ENCODE measurements at places on chromosomes 7 and 10.

- no peak for DNase-seq
These were observed 1.3 kb downstream of the SHH start for GRCh38 chr7:155810770-155811559.

GRCh38 chr7:104933521-104933988 lies 80.5 kb upstream of the KMT2E start:
- DNase-seq, result no peak

DNA sequence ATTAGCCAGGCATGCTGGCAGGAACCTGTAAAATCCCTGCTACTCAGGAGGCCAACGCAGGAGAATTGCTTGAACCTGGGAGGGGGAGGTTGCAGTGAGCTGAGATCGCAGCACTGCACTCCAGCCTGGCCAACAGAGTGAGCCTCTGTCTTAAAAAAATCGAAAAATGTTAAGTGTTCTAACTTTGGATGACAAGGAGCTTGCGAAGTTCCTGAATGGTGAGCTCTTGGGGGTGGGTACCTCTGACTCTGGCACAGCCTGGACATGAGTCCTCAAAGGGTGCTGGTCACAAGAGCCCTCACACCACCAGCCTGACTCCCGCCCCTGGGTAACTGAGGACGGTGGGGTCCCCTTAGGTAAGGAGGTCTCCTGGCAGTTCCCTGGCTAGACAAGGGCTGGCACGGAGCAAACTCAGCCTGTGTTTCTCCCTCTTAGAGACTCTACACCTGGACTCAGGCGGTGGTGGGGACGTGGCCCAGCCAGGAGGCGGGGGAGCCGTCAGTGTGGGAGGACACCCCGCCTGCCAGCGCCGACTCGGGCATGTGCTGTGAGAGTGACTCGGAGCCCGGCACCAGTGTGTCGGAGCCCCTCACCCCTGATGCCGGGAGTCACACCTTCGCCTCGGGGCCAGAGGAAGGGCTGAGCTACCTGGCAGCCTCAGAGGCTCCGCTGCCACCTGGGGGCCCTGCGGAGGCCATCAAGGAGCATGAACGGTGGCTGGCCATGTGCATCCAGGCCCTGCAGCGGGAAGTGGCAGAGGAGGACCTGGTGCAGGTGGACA lies 24.1 kb downstream of the AMZ1 start:
- DNase-seq, result no peak

DNA sequence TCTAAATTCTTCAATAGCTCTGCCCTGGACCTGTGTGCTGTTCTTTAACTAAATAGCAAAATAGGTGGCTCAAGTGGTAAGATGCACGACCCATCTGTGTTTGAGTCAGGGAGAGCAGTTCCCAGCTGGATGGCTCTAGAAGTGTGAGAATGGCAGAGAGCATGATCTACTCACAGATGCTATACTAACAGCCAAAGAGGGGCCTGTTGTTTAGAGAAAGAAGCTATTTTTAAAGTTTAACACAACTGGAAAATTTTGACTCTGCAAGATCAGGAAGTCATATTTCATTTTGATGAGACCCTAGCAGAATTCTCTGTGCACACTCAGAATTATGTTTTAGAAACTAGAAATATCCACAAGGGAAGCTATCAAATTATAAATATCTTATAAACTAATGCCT lies 87.4 kb upstream of the PIP4K2A start:
- DNase-seq, result no peak

GRCh38 chr10:38146579-38147333 lies 52.6 kb downstream of the ZNF37A start:
- no peak for DNase-seq

GRCh38 chr7:124781418-124781817 lies 15.8 kb upstream of the GPR37 start:
- no peak for DNase-seq

DNA sequence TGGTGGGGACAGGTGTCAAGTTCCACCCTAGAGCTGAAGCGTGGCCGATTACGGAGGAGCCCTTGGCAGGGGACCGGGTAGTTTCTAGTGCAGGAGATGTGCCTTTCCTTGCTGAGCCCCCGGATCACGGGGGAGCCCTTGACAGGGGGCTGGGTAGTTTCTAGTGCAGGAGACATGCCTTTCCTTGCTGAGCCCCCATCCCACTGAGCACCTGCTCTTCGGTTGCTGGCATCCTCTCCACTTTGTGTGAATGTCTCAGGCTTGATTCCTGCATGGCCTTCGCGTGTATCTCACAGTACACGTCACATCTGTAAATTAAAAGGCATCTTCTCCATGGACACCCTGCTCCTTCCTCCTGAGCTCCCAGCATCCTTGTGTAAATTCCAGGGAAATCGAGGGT lies 263.5 kb downstream of the ADARB2 start:
- DNase-seq, result no peak

GRCh38 chr7:33961948-33962347 lies 56.6 kb downstream of the BMPER start:
- no peak for DNase-seq

DNA sequence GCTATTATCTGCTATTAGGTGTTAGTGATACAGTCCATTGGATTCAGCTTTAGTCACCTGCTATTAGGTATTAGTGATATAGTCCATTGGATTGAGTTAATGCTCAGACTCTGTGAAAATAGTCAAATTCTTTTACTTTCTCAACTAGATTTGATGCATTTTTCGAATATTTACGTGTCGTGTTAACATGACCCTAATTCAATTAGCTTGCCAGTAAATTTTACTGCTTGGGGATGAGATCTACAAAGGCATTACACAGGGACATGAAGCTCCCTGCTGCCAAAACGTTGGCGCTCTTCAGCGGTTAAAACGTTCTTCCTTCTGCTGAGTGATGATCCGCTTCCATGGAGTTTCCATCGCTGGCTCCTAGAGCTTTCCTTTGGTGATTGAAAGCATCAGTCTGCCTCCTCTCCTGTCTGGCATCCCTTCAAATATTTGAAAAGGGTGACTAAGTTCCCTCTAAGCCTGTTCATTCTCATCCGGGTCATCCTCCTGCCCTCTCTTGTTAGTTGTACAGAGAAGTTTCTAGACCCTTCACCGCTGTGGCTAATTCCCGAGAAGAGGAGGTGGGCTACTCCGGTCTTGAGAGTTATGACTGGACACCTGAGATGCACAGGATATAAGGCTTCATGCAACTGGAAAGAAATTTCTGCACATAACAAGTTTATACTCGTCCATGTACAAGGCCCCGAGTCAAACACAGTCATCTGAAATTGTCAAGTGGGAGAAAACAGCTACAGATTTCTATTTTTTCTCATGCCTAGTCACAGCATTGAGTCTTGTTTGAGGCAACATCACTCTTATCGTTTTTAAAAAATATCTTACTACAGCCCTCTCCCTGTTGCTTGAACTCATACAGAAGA lies 254.0 kb downstream of the KLF6 start:
- no peak for DNase-seq

- DNase-seq, result no peak
These were observed 194.8 kb downstream of the RNLS start for GRCh38 chr10:88388324-88388723.

GRCh38 chr7:26091933-26092332 lies 60.1 kb upstream of the NFE2L3 start:
- DNase-seq, result no peak

DNA sequence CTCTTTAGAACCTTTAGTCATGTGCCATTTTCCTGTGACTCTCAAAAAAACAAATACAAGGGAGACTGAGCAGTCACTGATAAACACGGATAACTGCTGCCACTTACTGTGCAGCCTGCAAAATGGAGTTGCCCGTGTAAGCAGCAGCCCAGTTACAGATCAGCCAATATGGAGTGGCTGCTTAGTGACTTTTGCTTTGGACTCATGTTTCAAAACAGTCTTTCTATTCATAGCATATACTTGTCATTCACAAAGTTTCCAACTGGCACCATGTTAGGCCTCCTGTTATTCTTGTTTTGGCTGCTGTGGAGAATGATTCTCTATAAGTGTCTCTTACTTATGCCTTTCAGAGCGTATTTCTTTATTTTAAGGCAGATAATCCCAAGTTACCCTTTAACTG lies 3.0 kb downstream of the FAM204A start:
- no peak for DNase-seq

- no peak for DNase-seq
These were observed 6.9 kb downstream of the BZW2 start for GRCh38 chr7:16652888-16653287.

DNA sequence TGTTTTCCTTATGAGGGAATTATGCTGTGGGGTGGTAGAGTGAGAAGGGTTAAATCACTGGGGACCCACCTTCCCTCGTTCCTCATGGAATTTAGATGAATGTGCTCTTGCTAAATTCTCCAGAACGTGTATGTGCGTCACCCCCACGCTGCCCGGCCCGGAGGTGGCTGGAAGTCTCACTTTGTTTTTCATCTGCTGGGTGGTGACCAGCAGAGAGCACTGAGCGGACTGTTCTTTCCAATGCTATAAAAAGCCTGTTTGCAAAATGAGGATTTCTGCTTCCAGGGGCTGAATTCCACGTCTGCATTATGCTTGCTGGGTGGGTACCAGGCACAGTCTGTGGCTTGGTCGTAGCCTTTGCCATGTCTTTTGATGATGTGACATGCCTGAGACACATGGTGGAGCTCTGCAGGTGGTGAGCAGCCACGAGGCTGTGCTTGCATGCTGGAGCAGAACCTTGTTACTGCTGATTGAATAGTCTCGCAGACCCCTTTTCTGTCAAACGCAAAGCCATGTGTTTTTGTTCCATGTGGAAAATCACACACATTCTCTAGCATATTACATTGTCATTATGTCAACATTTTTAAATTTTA lies 31.9 kb upstream of the INSYN2A start:
- peak; percentile 53 for DNase-seq

DNA sequence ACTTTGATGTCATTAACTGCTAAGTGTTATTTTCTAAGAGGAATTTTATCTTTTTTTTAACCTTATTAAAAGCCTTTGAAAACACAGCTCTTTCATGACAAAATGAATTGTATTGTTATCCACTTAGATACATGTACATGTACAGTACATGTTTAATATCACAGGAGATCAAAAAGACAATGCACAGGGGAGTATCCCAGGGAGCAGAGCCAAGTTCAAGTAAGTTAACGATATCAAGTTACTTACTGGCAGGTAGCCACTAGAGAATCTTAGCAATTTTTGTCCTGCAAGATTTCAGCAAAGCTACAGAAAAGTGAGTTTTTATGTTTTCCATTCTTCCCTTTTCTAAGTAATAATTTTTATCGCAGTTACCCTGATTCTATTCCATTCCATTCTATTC lies 33.9 kb upstream of the ARL4A start:
- DNase-seq, result no peak

DNA sequence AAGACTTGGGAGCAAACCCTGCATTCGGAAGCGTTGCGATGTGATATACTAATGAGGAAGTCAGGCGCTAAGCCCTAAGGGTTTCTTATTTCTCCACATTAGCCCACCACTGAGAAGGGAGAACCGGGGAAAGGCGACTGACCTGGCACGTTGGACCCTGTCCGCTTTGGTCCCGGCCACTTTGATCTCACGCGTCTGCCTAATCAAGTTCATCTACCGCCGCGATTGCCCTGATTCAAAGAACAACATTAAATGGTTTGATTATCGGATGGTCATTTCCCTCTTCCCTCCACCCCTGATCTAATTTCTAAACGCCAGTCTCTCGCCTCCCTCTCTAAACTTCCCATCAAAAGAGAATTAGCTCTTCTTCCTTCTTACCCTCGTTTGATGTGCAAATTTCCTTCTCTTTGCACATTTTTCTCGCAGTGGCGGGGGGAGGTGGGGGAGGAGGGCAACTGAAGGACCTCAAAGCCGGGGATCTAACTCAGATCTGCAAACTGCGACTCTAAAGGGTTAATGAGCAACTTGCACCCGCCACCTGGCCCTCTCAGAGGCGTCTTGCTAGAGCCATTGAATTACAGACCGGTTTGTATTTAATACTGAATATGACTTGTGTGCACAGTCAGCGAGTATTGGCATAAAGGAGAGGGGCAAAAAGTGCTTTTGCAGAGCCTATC lies 687 bp upstream of the DKK1 start:
- no peak for DNase-seq

DNA sequence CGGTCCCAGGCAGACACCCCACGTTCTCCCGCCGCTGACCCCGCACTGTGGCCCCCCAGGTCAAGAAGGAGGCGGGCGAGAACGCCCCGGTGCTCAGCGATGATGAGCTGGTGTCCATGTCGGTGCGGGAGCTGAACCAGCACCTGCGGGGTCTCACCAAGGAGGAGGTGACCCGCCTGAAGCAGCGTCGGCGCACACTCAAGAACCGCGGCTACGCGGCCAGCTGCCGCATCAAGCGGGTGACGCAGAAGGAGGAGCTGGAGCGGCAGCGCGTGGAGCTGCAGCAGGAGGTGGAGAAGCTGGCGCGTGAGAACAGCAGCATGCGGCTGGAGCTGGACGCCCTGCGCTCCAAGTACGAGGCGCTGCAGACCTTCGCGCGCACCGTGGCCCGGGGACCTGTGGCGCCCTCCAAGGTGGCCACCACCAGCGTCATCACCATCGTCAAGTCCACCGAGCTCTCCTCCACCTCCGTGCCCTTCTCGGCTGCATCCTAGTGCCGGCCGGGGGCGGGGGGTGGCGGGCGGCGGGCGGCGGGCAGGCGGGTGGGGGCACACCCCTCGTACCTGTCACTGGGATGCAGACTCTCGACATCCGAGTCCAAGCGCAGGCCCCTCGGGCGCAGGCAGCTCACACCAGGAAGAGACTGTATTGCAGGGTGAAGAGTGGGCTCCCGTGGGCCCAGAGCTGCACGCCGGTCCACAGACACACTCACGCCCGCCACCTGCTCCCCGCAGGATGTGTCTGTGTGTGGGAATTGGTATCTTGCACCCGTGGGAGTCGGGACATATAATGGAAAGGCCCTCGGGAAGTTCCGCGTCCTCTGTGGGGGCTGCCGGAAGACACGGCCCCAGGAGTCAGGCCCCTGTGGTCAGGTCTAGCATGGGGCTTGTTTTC lies 9.6 kb downstream of the MAFK start:
- DNase-seq, result peak; percentile 47

DNA sequence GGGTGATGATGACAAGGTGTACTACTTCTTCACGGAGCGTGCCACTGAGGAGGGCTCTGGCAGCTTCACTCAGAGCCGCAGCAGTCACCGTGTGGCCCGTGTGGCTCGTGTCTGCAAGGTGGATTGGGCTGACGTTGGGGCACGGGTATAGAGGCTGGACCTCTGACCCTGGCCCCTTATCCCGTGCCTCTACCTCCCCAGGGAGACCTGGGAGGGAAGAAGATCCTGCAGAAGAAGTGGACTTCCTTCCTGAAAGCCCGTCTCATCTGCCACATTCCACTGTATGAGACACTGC lies 8.4 kb downstream of the MRPL43 start:
- peak; percentile 42 for DNase-seq
